ENCODE measurements at places on chromosomes 12 and 14.

GRCh38 chr12:57008178-57008577 is 1.8 kb upstream of the ZBTB39 start:
- no peak for DNase-seq

GRCh38 chr14:21089877-21090193 is 8.6 kb downstream of the ZNF219 start:
- no peak for DNase-seq

GRCh38 chr14:39175445-39176262 is 600 bp downstream of the PNN start:
- DNase-seq, result peak; percentile 10

GRCh38 chr12:31572900-31573600 is 17.9 kb downstream of the DENND5B start:
- no peak for DNase-seq
